ENCODE measurements at places on chromosomes 2 and 18. TPM values are rescaled to one million over a fixed set of nuclear protein-coding genes. Genes with fewer than 3 reads are reported as not detected.

DNA sequence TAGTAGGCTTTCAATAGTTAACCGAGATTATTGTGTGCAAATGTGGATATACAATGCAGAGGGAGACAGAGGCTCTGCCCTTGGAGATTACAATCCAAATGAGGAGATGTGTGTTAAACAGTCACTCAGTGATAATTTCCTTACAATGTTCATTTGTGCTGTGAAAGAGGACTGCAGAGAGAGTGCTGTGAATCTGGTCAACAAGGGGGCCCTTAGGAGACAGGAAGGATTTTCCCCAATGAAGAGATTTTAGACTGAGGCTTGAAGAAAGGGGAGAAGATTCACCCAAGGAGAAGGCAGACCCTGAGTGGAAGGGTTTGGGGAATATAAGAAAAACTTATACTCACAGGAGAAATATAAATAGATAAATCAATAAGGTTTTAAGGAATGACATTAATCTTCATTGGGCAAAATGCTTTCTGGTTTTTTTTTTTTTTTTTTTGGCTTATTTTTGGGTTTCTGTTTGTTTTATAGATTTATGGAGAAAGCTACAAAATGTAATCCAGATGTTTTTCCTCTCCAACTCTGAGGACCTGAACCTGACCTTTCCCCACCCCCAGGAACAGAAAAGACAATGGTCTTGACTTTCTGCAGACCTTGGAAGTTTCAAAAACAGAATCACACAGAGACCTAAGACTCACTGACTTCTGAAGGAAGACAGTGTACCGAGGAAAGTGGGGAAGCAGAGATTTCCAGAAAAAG lies 151.3 kb upstream of the SERPINE2 start:
- H3K27ac ChIP-seq: no peak overlapping the region
- H3K27me3 ChIP-seq: no peaks in the 10 kb centered on the region
- peaks cover 5% of the 10 kb centered on the region for H3K36me3 ChIP-seq
- peaks cover 15% of the 10 kb centered on the region for H3K4me1 ChIP-seq
- H3K4me3 ChIP-seq: no peak overlapping the region

NPHP1 gene
- 8.5 TPM for total RNA-seq

- H3K27ac ChIP-seq: no peak overlapping the region
- no peaks in the 10 kb centered on the region for H3K27me3 ChIP-seq
- no peaks in the 10 kb centered on the region for H3K4me1 ChIP-seq
- no peak overlapping the region for H3K4me3 ChIP-seq
- DNase-seq: no peak
These were observed 270.7 kb upstream of the NRP2 start for GRCh38 chr2:205411558-205411957.

DNA sequence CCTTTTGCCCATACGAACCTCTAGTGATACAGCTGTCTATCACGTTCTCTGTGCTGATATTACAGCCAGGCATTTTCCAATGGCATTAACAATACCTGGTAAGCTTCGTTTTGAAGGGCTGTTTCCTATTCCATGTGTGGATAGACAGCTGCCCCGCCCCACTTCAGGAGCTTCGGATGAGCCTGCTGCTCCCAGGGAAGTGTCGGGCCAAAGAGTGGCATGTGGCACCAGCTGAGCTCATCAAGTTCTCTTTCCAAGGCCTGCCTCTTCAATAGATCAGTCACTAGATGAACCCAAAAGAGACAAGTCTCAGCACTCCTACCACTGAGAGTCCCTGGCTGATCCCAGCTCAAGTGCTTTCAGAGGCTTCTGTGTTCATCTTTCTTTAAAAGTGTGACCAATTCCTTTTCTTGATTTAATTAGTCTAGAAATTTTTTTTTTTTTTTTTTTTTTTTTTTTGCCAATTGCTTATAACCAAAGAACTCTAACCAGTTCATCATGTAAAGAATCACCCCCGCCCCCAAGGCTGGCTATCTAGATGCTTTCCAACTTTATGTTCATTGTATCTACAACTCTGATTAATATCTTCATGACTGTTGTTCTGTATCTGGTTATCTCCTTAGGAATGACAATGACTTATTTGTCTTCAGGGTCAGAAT lies 46.6 kb downstream of the HDAC4 start:
- H3K27ac ChIP-seq: no peak overlapping the region
- H3K27me3 ChIP-seq: no peaks in the 10 kb centered on the region
- H3K4me3 ChIP-seq: no peak overlapping the region
- H3K4me1 ChIP-seq: peaks cover 19% of the 10 kb centered on the region
- no peak for DNase-seq
- H3K36me3 ChIP-seq: peaks cover 46% of the 10 kb centered on the region

- H3K4me3 ChIP-seq: no peak overlapping the region
- H3K27me3 ChIP-seq: no peaks in the 10 kb centered on the region
- no peak overlapping the region for H3K27ac ChIP-seq
These were observed 54.9 kb downstream of the NYAP2 start for GRCh38 chr2:225454412-225454811.

GRCh38 chr2:204436230-204436629 lies 109.0 kb upstream of the PARD3B start:
- DNase-seq: no peak
- H3K27ac ChIP-seq: no peak overlapping the region
- no peak overlapping the region for H3K4me3 ChIP-seq
- H3K27me3 ChIP-seq: no peaks in the 10 kb centered on the region

SERPINB5 gene
- not detected for total RNA-seq

PRADC1 gene
- total RNA-seq: 11.7 TPM

DNA sequence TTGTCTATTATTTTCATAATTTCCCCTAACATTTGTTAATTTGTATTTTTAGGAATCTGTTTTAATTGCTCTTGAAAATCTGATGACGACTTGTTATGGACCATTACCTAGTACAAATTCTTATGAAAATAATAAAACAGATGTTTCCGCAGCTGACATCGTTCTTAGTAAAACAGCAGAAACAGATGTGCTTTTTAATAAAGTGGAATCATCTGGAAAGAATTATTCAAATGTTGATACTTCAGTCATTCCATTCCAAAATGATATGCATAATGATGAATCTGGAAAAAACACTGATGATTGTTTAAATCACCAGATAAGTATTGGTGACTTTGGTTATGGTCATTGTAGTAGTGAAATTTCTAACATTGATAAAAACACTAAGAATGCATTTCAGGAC lies 69.9 kb downstream of the PMS1 start:
- H3K36me3 ChIP-seq: peaks cover 10% of the 10 kb centered on the region
- no peak for DNase-seq
- no peak overlapping the region for H3K4me3 ChIP-seq
- no peaks in the 10 kb centered on the region for H3K4me1 ChIP-seq
- H3K27me3 ChIP-seq: no peaks in the 10 kb centered on the region

BZW1 gene
- 424 TPM for total RNA-seq

INHA gene
- total RNA-seq: 0.50 TPM

DNA sequence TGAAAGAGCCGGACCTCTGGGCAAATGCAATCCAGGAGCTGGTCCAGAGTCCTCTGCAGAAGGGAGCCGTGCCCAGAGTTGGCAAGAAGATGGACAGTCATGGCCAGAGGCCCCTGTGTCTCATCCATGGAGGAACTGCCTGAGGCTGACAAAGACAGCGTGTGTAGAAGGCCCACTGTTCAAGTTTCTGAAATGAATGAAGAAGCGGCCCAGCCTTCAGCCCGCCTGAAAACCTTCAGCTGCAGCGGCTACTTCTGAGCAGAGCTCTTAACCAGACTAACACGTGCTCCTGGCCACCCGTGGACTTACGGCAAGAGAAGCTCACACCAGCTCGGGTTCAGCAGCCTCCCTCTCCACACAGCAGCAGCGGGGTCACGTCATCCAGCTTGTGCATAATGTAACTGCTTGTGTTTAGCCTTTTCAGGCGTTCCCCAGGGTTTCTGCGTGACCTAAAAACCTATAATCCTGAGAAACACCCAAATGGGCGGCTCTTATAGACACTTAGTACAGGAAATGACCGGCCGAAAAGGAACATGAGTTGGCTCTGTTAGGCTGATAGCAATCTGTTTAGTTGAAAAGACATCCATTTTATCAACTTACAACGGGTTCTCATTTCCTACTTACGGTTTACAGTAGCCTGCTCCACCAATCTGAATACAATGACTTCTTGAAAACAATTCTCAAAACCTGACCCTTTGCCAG lies at the start of gene FAM124B:
Gene FAM124B (minus strand): TSS at position 467 of the 702 bp plus-strand sequence. CDS start 339 bp downstream, at position 128.
- H3K36me3 ChIP-seq: peaks cover 2% of the 10 kb centered on the region
- no peak for DNase-seq
- no peak within 1 kb of the TSS for H3K4me3 ChIP-seq
- H3K27ac ChIP-seq: no peak within 1 kb of the TSS
- H3K27me3 ChIP-seq: no peaks in the 10 kb centered on the region
